ENCODE measurements at places on chromosomes 13 and 19.

DNA sequence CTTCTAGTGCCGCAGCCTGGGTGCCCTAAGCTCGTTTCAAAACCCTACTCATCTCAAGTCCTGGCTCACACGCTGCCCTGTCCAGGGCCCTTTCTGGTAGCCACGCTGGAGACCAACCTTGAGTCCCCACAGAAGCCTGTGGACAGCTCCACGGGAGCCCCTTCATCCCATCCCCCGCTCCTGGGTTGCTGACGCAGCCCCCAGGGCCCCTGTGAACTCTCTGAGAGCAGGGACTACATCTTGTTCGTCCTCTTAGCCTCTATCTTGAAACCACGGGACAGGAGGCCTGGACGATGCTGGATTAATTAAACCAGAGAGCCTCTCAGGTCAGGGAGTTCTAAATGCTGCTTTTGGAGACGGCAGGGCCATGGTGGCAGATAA is 7.4 kb downstream of the MLLT1 start:
- DNase-seq, result no peak

DNA sequence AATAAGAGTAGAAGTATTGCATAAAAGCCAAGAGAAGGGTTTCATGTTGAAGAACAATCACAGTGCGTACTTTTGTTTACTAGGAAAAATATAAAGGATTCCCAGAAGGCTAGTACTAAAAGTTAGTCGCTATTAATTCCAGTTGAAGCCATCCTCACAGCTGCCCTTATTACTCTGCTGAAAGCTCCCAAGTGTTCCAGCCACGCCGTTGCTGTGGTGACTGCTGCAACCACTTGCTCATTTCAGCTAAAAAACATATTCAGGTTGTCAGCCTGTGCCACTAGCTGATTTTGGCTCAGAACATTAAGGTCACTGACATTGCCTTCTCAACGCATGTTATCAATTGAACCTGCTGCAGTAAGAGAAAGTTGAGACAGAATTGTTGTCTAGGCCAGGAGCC is 87.1 kb upstream of the FNDC3A start:
- DNase-seq, result no peak

DNA sequence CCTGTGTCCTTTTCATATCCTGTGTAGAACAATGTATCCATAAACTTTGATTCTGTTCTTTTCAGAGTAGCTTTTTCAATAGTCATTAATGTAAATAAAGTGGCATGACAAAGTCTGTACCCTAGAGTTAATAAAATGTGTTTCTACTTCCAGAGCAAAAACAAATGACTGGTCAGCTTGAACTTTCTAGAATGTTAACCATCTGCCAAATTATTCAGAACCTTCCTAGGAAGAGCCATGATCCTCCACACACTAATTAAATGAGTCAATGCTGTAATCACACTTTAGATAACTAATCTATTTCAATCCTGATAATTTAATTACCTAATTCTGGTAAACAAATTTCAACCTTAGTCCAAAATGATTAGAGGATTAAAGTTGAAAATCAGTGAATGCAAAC is 73.2 kb downstream of the DIAPH3 start:
- DNase-seq, result no peak

DNA sequence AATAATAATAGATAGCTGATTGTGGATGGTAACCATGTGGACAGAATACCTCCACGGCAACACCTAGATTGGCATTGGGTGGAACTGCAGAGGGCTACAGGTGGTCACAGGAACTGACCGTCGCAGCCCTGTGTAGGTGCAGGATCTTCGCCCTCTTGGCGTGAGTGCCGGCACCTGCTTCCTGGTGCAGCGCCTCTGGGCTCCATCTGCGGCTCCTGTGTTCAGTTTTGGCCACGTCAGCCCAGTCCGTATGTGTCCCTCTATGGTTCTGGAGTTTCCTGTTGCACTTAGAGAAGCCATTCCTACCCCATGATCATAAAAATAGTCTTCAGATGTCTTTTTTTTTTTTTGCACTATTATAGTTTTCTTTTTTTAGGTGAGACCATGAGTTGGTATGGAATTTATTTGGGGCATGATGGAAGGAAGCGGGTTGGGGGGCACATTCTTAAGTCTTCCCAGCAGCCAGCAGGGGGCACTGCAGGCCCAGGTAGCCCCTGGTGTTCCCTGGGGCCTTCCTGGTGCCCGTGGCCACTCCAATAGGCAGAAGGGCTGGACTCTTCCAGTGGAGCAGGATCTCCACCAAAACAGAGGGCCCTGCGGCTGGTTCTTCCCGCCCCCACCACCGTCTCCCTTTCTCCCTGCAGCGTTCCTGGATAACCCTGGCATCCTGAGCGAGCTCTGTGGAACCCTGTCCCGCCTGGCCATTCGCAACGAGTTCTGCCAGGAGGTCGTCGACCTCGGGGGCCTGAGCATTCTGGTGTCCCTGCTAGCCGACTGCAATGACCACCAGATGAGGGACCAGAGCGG is 10.1 kb upstream of the SLC25A42 start:
- DNase-seq, result peak; percentile 3

DNA sequence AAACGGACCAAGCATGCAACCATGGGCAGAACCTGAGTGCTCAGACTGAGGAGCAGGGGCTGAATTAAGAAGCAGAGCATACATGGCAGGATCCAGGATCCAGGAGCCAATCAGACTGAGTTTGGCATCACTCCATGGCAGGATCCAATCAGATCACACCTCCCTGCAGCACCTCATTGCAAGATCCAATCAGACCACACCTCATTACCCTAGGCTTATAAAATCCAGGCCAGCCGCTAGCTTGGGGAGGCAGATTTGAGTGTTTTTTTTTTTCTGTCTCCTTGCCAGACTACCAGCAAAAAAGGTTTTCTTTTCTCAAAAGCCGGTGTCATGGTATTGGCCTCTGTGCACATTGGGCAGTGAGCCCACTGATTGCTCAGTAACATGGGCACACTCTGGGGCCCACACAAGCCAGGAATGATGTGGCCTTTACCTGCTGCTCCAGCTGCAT is 127.9 kb upstream of the GJB6 start:
- DNase-seq, result no peak

GRCh38 chr13:109271061-109271460 is 515.3 kb downstream of the IRS2 start:
- DNase-seq, result no peak

GRCh38 chr19:45954156-45954555 is 19.5 kb downstream of the NOVA2 start:
- no peak for DNase-seq

DNA sequence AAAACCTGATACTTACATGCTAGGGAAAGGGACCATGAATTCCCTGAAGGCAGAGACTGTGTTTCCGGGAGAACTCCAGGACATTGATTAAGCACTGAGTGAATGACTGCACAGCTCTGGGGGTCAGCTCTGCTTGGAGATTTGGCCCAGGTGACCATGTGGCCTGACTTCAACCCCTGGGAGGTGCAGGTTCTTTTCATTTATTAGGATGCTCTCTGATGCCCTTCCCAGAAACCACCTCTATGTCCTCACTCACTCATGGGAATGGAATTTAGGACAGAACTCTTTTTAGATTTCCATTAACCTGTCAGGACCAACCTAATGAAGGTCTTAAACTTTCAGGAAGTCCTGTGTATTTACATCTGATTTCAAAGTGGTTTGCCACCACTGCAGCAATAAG is 393.3 kb upstream of the ARGLU1 start:
- no peak for DNase-seq

DNA sequence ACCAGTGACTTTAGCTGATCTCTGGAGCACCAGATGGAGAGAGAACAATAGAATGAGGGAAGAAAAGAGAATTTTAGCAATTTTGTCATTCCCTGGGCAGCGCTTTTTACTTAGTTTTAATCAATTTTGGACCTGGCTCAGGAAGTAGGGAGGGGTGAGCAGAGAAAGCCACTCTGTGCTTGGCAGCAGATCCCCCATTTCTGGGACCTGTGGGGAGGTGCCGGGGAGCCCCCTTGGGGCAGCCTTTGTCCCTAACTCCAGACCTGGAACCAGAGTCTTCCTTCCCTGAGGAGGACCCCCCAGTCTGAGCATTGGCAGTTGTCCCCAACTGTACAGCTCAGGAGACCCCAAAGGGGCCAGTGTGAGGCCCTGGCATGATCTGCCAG is 10.5 kb downstream of the LYL1 start:
- no peak for DNase-seq

GRCh38 chr19:14544047-14544446 is 14.7 kb downstream of the TECR start:
- DNase-seq, result no peak

- DNase-seq, result peak; percentile 12
These were observed 611.4 kb downstream of the PCDH9 start for GRCh38 chr13:66618702-66619101.

DNA sequence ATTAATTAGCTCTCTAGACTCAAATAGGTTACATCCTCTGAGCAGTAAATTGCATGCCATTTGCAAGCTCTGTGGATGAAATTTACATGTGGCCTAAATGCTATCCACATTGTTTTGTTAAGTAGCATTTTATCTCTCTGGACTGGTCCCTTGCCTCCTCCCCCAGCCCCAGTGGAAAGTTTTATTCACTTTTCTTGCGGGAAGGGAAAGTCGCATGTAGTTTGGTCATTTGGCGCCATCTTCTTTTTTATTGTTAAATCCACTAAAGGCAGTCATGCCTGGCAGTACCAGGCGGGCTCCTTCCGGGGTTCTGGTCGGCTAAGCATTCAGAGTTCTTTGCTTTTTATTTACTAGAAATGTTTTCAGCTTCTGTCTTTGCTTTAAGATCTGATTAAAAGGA is 188.7 kb downstream of the TM9SF2 start:
- no peak for DNase-seq

DNA sequence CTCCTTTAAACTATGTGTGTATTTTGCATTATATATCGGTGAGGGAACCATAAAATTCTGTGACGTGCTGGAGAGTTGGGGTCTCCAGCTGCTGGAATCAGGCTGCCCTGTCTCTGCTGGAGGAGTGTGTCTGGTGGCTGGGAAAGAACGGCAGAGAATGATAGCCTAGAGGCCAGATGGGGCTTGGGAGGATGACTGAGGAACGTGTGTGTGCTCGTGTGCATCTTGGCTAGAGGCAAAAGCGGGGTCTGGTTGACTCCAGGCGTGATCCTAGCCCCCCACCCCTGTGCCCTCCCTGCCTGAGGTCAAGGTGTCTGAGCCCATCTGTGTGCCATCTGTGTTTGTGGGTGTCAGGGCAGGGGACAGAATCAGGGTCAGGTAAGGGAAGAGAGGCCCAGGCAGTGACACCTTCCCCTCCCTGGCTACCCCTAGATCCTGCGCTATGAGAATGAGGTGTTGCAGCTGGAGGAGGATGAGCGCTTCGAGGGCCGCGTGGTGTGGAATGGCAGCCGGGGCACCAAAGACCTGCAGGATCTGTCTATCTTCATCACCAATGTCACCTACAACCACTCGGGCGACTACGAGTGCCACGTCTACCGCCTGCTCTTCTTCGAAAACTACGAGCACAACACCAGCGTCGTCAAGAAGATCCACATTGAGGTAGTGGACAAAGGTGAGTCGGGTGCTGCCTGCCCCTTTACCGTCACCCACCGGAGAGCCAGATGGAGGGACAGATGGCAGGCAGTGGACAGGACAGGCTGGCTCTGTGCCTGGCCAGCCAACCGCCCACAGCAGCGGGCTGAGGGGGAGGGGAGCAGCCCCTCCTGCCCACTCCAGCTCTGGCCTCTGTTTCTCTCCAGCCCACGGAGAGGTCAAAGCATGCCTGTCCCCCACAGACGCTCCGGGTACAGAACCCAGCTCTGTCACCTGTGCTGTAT is 3.1 kb downstream of the SCN1B start:
- DNase-seq, result no peak

- no peak for DNase-seq
These were observed 8.7 kb downstream of the EML2 start for GRCh38 chr19:45630463-45630862.

DNA sequence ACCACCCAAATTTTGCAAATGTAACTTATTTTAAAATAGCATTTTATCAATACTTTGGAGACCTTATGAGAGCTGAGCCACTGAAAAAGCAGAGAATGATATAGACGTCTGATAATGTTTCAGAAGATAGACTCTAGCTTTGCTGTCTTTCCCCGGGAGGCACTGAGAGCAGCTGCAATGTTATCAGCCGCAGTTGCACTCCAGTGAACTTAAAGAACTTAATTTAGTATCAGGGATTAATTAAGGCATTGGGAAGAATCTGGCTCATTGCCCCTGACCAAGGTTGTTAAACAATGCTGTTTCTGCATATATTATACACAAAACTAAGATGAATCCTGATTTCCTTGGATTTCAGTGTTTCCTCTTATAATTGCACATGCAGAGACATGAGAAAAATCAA is 75.7 kb upstream of the SGCG start:
- no peak for DNase-seq

DNA sequence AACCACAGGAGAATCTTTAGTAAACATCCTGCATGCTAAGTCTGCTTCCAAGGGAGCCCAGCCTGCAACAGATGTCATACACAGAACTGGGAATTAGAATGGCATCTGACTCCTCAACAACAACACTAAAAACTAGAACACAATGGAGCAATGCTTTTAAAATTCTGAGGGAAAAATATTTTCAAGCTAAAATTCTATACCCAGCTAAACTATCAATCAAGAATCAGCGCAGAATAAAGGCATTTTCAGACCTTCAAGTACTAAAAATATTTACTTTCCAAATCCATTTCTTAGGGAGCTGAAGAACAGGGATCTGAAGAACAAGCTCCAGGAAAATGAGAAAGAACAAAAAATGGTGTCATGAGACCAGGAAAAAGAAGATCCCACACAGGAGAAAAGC is 46.9 kb upstream of the CHST8 start:
- DNase-seq, result no peak

DNA sequence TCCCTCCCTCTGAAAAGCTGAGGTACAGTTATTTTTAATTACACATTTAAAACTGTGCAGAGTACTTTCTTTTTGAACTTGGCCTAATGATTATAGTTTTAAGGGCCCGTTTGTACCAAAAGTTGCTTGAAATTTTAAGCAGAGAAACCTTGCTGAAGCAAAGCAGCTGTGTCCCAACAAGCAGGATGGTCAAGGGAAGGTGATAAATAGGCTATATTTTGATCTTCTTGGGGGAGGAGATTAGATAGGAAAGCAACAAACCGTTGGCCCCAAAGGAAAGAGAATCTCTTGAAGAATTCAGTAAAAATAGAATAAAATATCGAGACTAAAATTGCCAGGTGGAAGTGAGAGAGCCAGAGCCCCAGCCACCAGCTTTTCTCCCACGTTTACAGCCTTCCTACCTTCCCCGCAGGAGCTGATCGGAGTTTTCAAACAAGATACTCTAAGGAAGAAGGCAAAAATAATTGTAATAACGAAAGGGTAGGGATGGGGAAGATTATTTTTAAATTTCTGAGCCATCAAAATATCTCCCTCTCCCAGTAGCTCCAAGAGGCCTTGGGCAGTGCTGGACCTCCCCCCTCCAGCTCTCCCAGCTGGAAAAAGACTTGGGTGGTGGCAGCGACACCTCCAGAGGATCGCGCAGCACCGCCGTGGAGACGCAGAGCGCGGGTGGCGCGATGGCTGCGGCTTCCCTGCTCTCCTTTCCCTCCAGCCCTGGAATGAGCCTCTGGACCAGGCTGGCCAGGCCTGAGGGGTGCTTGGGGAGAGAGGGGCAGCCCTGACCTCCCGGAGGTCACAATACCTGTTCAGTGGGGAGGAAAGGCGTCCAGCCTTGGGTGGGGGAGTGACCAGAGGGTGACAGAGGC is 5.8 kb downstream of the ZIC2 start:
- DNase-seq, result no peak

GRCh38 chr13:91133941-91134802 is 213.3 kb upstream of the MIR17HG start:
- no peak for DNase-seq

GRCh38 chr19:8460516-8461298 is 15.9 kb downstream of the HNRNPM start:
- DNase-seq, result no peak
